ENCODE measurements at places on chromosomes 3 and 15.

DNA sequence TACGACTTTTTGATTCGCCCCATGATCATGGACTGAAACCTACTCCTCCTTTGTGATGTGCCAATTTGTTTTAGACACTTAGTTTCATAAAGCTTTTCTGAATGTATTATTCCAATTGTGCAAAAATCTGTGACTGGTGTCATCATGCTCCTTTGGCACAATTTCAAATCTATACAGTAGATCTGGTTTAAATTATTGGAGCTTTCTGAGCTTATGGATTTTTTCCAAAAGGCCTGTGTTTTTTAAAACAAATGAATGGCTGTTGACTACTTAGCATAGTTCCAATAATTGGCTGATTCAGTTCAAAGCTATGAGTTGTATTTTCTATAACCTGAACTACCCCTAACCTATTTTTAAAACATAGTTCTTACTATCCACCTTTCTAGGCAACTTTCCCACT, 282.7 kb downstream of the CNTN3 start:
- no peak for DNase-seq

GRCh38 chr15:51917493-51917892, 54.1 kb downstream of the LEO1 start:
- DNase-seq: peak; percentile 31

GRCh38 chr15:80155001-80155377, 2.2 kb downstream of the FAH start:
- no peak for DNase-seq

GRCh38 chr3:194407423-194407822, 8.4 kb upstream of the GP5 start:
- peak; percentile 60 for DNase-seq

DNA sequence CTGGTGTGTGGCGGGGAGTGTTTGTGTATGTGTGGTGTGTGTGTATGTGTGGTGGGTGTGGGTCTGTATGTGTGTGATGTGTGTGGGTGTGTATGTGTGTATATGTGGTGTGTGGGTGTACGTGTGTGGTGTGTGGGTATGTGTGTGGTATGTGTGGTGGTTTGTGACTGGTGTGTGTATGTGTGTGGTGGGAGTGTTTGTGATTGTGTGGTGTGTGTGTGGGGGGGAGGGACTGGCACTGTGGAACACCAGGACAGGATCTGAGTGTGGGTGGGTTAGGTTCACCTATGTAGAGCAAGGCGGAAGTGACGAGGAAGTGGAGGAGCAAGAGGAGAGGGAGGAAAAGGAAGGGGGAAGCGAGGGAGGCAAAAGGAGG, 510.8 kb downstream of the SHQ1 start:
- no peak for DNase-seq

GRCh38 chr3:106759731-106760130, 617.5 kb upstream of the CCDC54 start:
- DNase-seq: no peak

DNA sequence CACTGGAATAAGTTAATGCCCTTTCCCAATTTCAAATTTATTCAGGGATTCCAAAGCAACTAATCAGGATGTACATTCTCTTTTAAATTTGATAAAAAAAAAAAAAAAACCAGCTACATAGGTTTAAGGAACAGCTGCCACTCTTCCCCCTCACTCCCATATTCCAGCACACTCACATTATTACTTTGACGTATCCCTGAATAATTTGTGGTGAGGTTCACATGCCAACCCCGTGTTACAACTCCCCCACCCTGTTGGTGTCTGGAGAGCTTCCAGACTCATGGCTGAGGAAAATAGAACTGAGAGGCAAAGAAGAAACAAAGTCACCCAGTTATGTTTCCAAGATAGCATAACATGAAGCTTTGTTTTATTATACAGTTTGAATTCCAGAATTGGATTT, 300.5 kb upstream of the MME start:
- DNase-seq: peak; percentile 70

GRCh38 chr3:136343873-136344555, 93.9 kb downstream of the PCCB start:
- DNase-seq: peak; percentile 90

- peak; percentile 19 for DNase-seq
Observed at GRCh38 chr3:34957677-34958076, 681.6 kb upstream of the ARPP21 start.

- no peak for DNase-seq
Observed at GRCh38 chr3:142626971-142627370, 30.8 kb downstream of the PLS1 start.

- no peak for DNase-seq
Observed at GRCh38 chr3:180571831-180572598, 29.9 kb upstream of the TTC14 start.

DNA sequence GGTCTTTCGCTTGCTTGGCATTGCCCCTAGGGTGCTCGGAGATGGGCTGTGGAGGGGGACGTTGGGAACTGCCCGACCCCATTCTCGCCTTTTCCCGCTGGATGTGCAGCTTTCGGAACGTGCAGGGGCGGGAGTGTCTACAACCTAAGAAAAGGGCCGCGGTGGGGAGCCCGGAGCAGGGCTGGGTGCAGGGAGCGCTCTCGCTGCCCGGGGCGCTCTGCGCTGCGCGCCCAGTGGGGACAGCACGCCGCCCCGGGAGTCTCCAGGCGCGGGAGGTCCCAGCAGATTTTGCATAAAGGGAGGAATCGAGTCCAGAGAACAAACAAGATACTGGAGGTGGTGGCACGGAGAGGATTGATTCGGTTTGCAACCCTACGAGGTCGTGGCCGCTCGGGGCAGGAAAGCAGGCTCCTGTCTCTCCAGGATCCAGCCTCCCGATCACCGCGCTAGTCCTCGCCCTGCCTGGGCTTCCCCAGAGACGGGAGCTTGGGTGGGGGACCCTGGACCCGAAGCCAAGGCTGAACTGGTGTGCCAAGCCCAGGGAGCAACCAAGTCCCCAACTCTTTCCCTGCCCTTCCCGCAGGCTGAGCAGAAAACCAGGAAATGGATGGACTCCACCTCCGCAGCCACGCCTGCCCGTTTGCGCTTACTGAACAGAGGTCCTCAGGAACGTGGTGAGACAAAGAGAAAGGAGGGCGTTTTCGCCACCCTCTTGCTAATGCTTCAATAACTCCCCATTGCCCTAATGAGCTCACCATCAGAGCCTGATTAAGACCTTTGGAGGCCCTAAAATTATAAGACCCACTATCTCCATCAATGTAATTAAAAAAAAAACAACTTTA, 59.7 kb downstream of the NOX5 start:
- peak; percentile 66 for DNase-seq

DNA sequence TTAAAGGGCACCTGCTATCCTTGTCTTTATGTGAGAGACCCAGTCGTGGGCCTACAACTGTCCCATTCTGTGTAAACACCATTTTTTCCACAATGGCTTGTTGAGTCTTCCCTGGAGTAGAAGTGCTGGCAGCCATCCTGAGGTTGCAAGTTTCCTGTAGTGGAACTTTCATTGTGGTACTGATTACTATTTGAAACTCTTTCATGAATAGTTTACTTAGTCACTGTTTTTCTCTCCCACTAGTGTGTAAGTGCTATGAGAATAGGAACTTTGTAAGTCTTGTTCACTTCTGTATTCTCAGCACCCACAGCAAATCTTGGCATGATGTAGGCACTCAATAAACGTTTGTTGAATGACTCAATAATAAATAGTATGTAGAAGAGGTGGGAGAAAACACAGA, 48.6 kb downstream of the RARB start:
- peak; percentile 56 for DNase-seq

GRCh38 chr15:33448961-33449606, 138.3 kb downstream of the RYR3 start:
- no peak for DNase-seq

- peak; percentile 34 for DNase-seq
Observed at GRCh38 chr3:39065197-39065596, 13.4 kb downstream of the WDR48 start.

DNA sequence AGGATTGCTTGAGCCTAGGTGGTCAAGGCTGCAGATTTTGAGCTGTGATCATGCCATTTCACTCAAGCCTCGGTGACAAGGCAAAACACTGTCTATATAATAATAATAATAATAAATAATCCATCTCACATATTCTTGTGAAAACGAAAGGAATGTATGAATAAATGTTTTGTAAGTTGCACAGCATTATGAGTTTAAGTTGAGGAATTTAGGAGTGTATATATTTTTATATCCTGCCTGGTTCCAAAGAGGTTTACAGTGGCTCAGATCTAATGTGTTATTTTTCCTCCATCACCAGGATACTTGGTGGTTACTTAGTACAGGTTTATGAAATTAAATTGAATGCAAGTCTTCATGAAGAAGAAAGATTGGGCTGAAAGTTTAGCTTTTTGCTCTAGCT, 77.2 kb downstream of the ATG7 start:
- DNase-seq: no peak

DNA sequence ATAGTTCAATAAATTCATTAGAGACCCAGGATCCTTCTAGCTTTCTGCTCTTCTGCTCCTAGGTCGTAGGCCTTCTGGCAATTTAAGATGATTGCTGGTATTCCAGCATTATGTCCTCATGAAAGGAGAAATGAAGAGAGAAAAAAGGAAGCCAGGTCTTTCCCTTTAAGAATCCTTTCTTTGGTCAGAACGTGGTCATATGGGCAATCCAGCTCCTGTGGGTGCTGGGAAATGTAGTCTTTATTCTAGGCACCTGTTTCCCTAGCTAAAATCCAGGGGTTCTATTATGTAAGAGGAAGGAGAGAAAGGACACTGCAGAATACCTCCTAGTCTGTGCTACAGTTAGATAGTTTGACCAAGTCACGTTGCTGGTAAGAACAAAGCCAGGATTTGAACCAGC, 35.5 kb upstream of the NR1I2 start:
- DNase-seq: no peak

DNA sequence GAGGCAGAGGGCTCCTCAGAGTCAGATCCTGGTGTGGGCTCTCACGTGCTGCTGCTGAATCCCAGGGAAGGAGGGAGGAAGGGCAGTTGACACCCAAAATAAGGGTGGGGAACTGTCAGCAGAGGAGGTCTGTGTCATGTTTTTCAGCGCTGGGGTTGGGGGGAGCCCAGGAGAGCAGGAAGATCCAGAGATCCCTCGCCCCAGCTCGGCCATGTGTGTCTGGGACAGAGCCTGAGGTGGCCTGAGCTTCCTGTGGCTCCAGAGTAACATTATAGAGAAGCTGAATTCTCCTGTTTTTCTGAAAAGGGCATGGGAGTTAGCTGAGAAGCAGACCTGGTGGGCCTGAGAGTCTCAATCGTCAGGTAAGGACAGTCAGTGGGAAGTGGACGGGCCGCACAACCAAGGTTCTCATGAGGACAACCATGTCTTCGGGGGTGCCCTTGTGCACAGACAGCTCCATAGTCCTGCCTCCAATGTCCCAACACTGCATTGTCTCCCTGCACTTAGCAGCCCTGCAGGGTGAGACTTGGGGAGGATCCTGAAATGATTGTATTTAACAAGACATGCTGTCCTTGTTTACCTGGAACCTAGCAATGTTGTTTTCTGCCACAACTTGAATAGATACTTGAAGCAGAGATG, 18.4 kb downstream of the UMPS start:
- no peak for DNase-seq

DNA sequence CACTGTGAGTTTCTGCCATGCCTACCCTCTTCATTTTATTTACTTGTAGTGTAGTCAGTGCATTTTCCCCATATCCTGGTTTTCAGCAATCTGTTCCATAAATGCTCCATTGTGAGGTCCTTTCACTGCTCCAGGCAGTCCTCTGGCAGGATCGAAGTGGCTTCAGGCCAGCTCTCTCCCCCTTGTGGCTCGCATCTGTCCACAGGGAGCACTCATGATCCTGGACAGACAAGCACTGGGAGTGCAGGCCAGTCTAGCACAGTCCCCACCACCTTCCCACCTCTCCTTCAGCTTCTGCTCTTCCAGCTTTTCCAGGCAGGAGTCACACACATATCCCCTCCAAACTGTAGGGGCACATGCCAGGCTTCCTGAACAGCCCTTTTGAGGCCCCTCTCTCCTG, 173.6 kb downstream of the PPM1L start:
- DNase-seq: no peak

DNA sequence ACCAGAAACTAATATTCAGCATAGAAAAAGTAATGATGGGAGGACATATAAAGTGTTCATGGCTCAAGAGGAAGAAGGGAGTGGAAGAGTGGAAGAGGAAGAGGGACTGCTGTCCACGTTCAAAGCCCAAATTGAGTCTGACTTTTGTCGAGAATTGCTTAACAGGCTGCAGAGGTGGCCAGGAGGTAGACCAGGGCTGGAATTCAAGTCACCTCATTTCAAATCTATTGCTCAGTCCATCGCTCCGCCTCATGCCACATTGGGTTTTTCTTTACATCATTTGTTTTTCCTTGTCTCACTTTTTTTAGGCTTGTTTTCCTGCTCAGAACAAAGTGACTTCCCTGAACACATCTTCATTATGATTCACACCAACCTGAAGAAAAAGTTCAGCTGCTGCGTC, 97.0 kb downstream of the RPL39L start:
- DNase-seq: no peak

GRCh38 chr3:114178770-114179368, at the start of gene DRD3:
DRD3 (minus strand) TSS chr3:114179052; CDS start chr3:114171992, 7,060 bp downstream.
- DNase-seq: peak; percentile 56

DNA sequence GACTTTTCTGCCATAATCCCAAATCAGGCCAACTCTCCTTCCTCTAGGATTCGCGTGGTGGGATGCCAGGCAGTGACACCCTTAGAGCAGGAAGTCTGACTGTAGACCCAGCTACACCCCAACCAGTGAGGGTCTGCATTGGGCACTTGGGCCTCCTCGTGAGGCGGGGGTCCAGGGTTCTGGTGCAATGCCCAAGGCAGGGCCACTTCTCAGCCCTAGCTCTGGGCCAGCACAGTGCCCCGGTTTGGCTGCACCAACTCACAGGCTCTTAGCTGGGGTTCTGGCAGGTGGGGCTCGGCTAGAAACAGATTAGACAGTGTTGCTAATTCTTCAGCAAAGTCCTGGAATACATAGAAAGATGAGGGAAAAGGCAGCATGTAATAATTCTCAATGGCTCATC, 12.7 kb downstream of the CDAN1 start:
- no peak for DNase-seq

GRCh38 chr15:70323111-70323851, 225.6 kb upstream of the TLE3 start:
- DNase-seq: no peak

- DNase-seq: no peak
Observed at GRCh38 chr3:196124608-196125007, 42.7 kb upstream of the TFRC start.

DNA sequence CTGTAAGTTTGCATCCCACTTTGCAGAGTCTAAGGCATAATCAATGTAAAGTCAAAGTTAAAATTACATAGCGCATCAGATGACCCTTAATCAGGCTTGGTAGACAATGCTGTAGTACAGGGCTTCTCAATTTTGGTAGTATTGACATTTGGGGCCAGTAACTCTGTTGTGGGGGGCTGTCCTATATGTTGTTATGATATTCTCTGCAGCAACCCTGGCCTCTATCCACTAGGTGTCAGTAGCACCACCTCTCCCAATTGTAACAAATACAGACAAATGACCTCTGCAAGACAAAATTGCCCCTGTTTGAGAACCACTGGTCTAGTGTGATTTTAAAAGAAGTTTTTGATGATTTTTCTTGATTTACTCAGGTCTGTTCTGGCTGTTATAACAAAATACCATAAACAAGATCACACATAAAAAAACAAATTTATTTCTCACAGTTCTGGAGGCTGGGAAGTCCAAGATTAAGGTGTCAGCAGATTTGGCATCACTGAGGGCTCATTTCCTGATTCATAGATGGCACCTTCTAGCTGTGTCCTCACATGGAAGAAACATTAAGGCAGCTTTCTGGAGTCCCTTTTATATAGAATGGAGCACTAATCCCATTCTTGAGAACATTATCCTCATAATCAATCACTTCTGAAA, 37.6 kb upstream of the SLC9A9 start:
- peak; percentile 60 for DNase-seq

GRCh38 chr15:79970624-79971434, at the start of gene BCL2A1:
BCL2A1 (minus strand) TSS chr15:79971196; CDS start chr15:79971119, 77 bp downstream.
- peak; percentile 72 for DNase-seq

GRCh38 chr3:9951962-9952805, at the start of gene PRRT3:
PRRT3 (minus strand) TSS chr3:9952408; CDS start chr3:9950115, 2,293 bp downstream.
- DNase-seq: peak; percentile 52

All from cardiac fibroblast (primary cell).